IMR-90 (cell line): ENCODE measurements at places on chromosomes 12 and 14. TPM values are rescaled to one million over a fixed set of nuclear protein-coding genes. Genes with fewer than 3 reads are reported as not detected.
A peak's percentile ranks its signal among the peaks of the same experiment; 100 is the strongest.

GRCh38 chr14:95293449-95293848 lies 26.3 kb downstream of the CLMN start:
- no peak overlapping the region for H3K27ac ChIP-seq
- no peak for DNase-seq
- H3K36me3 ChIP-seq: no peaks in the 10 kb centered on the region
- H3K4me1 ChIP-seq: no peaks in the 10 kb centered on the region

Gene P2RX7
- under 0.01 and 0.18 TPM in 2 replicates for total RNA-seq

Gene SCN8A
- 14.7 and 19.7 TPM in 2 replicates for total RNA-seq

GRCh38 chr14:68076451-68076850 lies 256.9 kb downstream of the RAD51B start:
- H3K27me3 ChIP-seq: no peaks in the 10 kb centered on the region
- no peak overlapping the region for H3K4me3 ChIP-seq
- H3K36me3 ChIP-seq: no peaks in the 10 kb centered on the region
- H3K4me1 ChIP-seq: peaks cover 2% of the 10 kb centered on the region; the same call in 1 of the 2 replicates
- DNase-seq: peak; percentile 67

DNA sequence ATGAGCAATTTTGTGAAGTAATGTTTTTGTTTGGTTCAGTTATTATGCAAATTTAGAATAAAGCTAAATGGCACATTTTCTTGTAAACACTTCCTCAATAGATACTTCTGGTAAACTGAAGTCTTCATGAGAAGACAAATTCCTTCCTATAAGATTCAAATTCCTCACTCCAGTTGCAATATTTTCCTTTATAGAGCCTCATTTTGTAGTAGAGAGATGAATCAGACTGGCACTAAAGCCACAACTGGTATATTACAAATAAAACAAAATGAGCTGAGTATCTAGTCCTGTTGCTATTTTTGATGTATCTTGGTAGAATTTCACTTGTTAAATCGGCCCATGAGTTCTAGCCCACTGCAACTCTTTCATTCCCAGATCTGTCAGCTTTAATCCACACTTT lies 5.5 kb downstream of the LGR5 start:
- H3K4me1 ChIP-seq: no peaks in the 10 kb centered on the region
- H3K27ac ChIP-seq: no peak overlapping the region
- peaks cover 30% of the 10 kb centered on the region for H3K27me3 ChIP-seq
- H3K4me3 ChIP-seq: no peak overlapping the region

- H3K27me3 ChIP-seq: no peaks in the 10 kb centered on the region
- no peaks in the 10 kb centered on the region for H3K4me1 ChIP-seq
- DNase-seq: no peak
- H3K4me3 ChIP-seq: no peak overlapping the region
- H3K36me3 ChIP-seq: no peaks in the 10 kb centered on the region
- no peak overlapping the region for H3K27ac ChIP-seq
Observed at GRCh38 chr12:44618946-44619345, 257.2 kb downstream of the NELL2 start.

DNA sequence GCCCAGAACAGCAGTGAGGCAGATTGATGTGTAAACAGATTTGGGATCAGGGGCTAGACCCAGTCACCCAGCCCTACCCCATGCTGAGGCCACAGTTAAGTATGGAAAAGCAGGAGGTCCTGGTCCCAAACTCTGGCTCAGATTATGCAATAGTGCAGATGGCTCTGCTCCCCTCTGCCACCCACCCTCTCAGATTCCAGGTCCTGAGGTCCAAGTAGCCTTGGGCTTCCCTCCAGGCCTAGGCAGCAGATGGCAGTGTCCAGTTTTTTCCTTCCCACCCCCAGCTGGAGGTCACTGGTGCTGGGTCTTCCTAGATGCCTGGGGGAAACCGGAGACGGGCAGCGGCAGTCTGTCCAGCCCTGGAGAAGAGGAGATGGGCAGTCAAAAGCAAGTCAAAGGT lies 2.8 kb upstream of the DHH start:
- H3K4me1 ChIP-seq: peaks cover 5% of the 10 kb centered on the region; the same call in 1 of the 2 replicates
- no peak overlapping the region for H3K4me3 ChIP-seq
- H3K36me3 ChIP-seq: peaks cover 44% of the 10 kb centered on the region
- H3K27ac ChIP-seq: no peak overlapping the region

DNA sequence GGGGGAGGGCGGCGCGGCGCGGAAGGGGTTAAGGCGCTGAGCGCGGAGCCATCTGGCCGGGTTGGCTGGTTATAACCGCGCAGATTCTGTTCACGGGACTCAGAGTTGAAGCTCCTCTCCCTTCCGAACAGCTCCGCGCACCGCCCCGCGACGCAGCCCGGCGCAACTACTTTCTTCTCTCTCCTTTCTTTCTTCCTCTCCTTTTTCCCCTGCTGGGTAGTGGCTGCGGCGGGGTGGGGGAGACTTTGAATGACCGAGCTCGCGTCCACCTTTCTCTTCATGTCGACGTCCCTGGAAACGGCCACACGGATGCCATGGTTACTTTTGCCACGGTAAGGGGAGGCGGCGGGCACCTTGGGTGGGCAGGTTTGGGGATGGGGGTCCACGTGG lies at the start of gene NTF3:
NTF3 (plus strand) TSS at position 98 of the 390 bp plus-strand sequence; CDS start at position 315, 217 bp downstream.
- no peaks in the 10 kb centered on the region for H3K27me3 ChIP-seq
- peak within 1 kb of the TSS; percentile 94 for H3K4me3 ChIP-seq
- H3K27ac ChIP-seq: peak within 1 kb of the TSS; percentile 91
- peak; percentile 76 for DNase-seq
- H3K4me1 ChIP-seq: peaks cover 16% of the 10 kb centered on the region
